Activated CD4-positive, alpha-beta T cell treated with anti-CD3 and anti-CD28 coated beads, Interleukin-2, Interleukin-4, amounts not matched to agents 100 ng/mL and 50 ng/mL, durations not matched to agents 16 hours and 8 hours (primary cell): ENCODE measurements at places on chromosomes 16 and 17.

GRCh38 chr17:14575471-14575953 lies 274.6 kb downstream of the HS3ST3B1 start:
- no peak for DNase-seq

DNA sequence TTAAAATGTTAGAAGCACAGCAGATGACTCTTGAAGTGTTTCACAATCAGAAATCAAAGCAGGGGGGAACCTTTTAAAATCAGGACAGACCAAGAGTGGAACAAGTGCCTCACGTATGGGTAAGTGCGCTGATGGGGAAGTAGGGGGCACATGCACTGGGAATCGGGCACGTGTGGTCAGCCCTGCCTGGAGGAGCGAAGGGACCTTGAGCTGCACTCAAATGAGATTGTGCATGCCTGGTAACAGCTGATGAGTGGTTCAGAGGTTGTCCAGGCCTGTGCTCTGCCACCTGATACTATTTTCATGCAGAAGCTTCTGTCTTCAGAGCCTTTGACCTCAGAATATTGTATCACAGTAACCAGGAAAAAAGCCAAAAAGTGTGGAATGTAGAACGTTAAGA lies 13.7 kb upstream of the XYLT2 start:
- DNase-seq = no peak

- DNase-seq = no peak
Measured at GRCh38 chr17:4739122-4740024, at the start of the genes CXCL16 and ZMYND15. Gene CXCL16, minus strand, starts transcription at chr17:4739928. Its CDS starts 589 bp downstream, at chr17:4739339. Gene ZMYND15, plus strand, starts transcription at chr17:4739833. Its CDS starts 716 bp downstream, at chr17:4740549.

DNA sequence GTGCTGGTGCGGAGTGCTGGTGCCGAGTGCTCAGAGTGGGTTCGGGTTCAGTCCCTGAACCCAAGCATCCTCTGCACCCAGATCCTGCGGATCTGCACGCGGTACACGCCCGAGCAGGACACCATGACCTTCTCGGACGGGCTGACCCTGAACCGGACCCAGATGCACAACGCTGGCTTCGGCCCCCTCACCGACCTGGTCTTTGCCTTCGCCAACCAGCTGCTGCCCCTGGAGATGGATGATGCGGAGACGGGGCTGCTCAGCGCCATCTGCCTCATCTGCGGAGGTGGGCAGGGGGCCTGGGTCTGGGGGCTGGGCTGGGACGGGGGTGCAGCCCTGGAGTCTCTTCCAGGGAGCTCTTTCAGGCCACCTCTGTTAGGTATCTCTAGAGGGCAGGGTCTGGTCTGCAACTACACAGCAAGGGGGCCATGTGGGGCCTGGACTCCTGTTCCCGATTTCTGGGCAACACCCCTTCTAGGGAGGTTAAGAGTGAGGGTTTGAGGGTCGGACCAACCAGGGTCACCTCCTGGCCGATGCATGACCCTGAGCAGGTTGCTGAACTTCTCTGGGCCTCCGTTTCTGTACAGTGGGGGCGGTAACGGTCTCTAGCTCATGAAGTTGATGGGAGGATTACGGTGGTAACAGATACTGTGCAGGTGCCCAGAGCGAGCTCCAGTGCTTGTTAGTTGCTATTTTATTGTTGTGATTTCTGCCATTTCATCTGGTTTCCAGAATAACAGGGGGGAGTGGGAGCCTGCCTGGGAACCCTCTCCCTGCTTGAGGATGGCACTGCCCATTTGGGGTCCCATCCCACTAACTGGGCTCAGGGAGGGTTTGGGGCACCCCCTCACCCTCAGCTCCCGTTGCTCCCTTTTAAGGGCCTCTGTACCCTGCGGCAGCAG lies 10.1 kb downstream of the GJD3 start:
- DNase-seq = no peak

- DNase-seq = peak; percentile 82
Measured at GRCh38 chr17:18860161-18860972, 2.4 kb downstream of the PRPSAP2 start.

DNA sequence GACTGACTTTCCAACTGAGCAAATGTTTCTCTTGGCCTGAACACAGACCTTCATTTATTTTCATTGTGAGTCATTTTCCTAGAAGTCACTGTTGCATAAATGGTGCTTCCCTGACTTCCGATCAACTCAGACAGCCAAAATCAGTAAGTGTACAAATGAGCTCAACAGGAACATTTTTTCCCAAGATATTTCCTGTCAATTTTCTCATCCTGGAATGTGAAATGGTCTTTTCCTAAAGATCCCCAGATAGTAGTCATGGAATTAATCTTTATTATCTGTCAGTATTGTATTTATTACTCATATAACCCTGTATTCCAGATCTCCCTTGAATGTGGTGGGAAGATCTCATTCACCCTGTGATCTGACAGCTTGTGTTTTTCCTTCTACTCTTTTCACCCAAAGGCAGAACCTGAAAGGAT lies 360.3 kb upstream of the KIF2B start:
- no peak for DNase-seq

GRCh38 chr16:85862476-85863383 lies 36.2 kb upstream of the IRF8 start:
- no peak for DNase-seq

GRCh38 chr17:7329997-7330637 lies 982 bp upstream of the NEURL4 start:
- peak; percentile 85 for DNase-seq

DNA sequence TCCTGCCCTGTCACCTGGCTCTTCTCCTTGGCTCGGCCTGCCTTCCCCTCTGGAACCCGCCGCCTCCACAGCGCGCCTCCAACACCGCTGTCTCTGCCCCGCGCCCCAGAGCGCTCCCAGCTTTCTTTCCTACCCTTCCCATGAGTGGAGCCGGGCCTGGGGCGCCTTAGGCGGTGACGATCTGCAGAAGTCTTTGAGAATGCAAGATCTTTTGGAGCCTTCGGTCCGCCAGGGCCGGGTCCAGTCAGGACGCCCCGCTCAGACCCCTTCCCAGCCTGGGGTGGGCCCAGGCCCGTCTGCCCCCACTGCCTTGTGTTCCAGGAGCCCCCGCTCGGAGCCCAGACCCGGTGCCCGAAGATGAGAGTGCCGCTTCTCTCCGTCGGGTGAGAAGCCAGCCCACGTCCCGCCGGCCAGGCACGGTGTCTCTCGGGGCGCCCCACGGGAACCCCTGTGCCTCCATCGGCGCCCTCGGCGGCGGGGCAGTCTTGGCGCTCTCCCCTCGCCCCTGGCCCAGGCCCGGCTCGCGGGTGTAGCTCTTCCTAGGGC lies 40.0 kb downstream of the MRM1 start:
- no peak for DNase-seq
